Immature natural killer cell (primary cell): ENCODE measurements at places on chromosomes 5 and 9. TPM values are rescaled to one million over a fixed set of nuclear protein-coding genes. Genes with fewer than 3 reads are reported as not detected.

The SEC24A gene
- 2.5 TPM for polyA plus RNA-seq

The AK6 gene
- 52.7 TPM for polyA plus RNA-seq

The PTGDS gene
- polyA plus RNA-seq = 93.2 TPM

The ENTPD8 gene
- not detected for polyA plus RNA-seq

The REEP2 gene
- polyA plus RNA-seq = 0.48 TPM

The PAEP gene
- not detected for polyA plus RNA-seq

The LPAR1 gene
- 0.84 TPM for polyA plus RNA-seq

The GAS1 gene
- 3.4 TPM for polyA plus RNA-seq

The NAIP gene
- polyA plus RNA-seq = 3.1 TPM

The PHF24 gene
- not detected for polyA plus RNA-seq

The IL4 gene
- not detected for polyA plus RNA-seq

The PCDHGA2 gene
- not detected for polyA plus RNA-seq

The TMEM215 gene
- not detected for polyA plus RNA-seq

The SHISAL2B gene
- polyA plus RNA-seq = not detected

GRCh38 chr5:181170996-181171395 is 23.6 kb downstream of the OR2V2 start:
- H3K4me1 ChIP-seq = peaks cover 38% of the 10 kb centered on the region
- H3K4me3 ChIP-seq = no peak overlapping the region
- H3K36me3 ChIP-seq = no peaks in the 10 kb centered on the region
- no peak overlapping the region for H3K27ac ChIP-seq
- DNase-seq = no peak
- peaks cover 78% of the 10 kb centered on the region for H3K27me3 ChIP-seq

- H3K36me3 ChIP-seq = no peaks in the 10 kb centered on the region
- peaks cover 3% of the 10 kb centered on the region for H3K27me3 ChIP-seq
- H3K27ac ChIP-seq = no peak overlapping the region
- no peak for DNase-seq
- no peak overlapping the region for H3K4me3 ChIP-seq
- no peaks in the 10 kb centered on the region for H3K4me1 ChIP-seq
Measured at GRCh38 chr9:75869236-75869635, 21.2 kb upstream of the PCSK5 start.

GRCh38 chr5:134136221-134136631 is 21.7 kb downstream of the TCF7 start:
- H3K4me3 ChIP-seq = no peak overlapping the region
- peaks cover 5% of the 10 kb centered on the region for H3K36me3 ChIP-seq
- peaks cover 91% of the 10 kb centered on the region for H3K4me1 ChIP-seq
- H3K27me3 ChIP-seq = peaks cover 12% of the 10 kb centered on the region
- H3K27ac ChIP-seq = peak overlapping the region; percentile 82

DNA sequence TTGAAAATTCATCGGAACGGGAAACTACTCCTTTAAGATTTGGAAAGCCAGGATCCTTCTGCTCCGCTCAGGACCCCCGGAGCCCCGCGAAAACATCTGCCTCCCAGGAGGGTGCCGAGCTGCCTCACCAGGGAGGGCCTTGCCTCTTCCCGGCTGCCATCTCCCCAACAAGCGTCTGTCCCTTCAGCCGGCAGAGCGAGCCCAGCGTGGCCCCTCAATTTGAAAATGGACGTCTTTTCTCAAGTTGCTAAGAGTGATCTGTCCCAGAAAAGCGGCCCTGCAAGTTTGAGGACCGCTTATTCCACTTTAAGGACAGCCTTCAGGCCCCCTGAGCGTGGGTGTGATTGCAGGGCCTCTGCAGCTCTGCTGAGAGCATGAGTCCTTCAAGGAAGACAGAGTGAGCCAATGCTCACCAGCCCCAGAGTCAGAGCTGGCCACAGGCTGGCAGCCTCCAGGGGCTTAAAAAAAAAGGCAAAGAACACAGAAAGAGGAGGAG is 101.3 kb downstream of the PHF2 start:
- peaks cover 3% of the 10 kb centered on the region for H3K27me3 ChIP-seq
- H3K36me3 ChIP-seq = no peaks in the 10 kb centered on the region
- DNase-seq = no peak
- no peaks in the 10 kb centered on the region for H3K4me1 ChIP-seq
- no peak overlapping the region for H3K27ac ChIP-seq
- no peak overlapping the region for H3K4me3 ChIP-seq

- no peaks in the 10 kb centered on the region for H3K36me3 ChIP-seq
- no peaks in the 10 kb centered on the region for H3K4me1 ChIP-seq
- H3K27ac ChIP-seq = no peak overlapping the region
- peaks cover 3% of the 10 kb centered on the region for H3K27me3 ChIP-seq
- no peak for DNase-seq
Measured at GRCh38 chr9:116391306-116391900, 237.8 kb downstream of the PAPPA start.

- no peak for DNase-seq
- no peaks in the 10 kb centered on the region for H3K36me3 ChIP-seq
- H3K4me1 ChIP-seq = no peaks in the 10 kb centered on the region
- H3K27me3 ChIP-seq = no peaks in the 10 kb centered on the region
- H3K4me3 ChIP-seq = no peak overlapping the region
Measured at GRCh38 chr5:84285641-84286637, 98.7 kb downstream of the EDIL3 start.

- H3K27ac ChIP-seq = no peak overlapping the region
- no peak overlapping the region for H3K4me3 ChIP-seq
- peaks cover 17% of the 10 kb centered on the region for H3K4me1 ChIP-seq
- H3K27me3 ChIP-seq = peaks cover 1% of the 10 kb centered on the region
Measured at GRCh38 chr9:105535920-105536668, 21.8 kb upstream of the FKTN start.

DNA sequence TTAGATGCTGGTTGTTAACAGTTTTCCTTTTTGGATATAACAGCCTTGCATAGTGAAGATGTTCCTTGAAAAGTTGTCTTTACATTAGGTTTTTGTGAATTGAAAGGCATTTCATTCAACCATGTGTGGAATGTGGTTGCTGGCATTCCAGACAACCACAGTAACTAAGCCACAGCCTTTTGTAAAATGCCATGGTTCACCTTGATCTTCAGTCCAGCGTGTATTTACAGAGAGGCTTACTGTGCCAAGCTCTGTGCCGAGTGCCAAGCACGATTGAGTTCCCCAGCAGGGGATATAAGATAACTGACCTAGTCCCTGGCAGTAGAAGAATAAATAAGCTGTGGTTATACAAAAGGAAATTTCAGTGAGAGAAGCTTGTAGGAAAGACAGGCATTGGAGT is 4.9 kb downstream of the EXOSC2 start:
- peaks cover 30% of the 10 kb centered on the region for H3K4me1 ChIP-seq
- no peak overlapping the region for H3K4me3 ChIP-seq
- no peak overlapping the region for H3K27ac ChIP-seq
- DNase-seq = no peak
- peaks cover 25% of the 10 kb centered on the region for H3K36me3 ChIP-seq

DNA sequence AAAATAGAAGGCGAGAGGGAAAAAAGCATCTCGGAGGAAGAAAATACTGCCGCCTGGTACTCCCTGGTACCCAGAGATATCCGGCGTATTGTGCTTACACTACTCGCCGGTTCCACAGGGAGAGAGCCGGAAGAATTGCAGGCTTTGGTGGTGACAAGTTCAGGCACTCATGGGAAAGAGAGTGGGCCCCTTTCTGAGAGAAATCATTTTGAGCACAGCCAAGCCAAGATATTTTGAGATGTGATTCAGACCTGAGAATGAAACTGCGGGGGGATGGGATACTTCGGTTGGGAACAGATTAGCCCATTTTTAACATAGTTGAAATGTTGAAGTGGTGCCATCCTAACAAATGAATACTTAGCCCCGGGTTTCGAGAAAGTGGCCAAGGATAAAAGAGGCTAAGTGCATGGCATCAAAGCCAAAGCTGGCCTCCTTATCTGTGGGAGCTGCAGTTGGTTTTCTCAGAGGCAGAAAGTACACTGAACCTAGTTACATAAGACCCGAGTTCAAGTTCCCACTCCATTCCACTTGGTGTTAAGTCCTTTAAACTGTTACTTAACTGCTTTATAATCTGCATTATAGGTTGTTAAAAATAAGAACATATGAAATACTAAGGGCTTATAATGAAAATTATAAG is 62.7 kb downstream of the SLC1A3 start:
- H3K4me3 ChIP-seq = no peak overlapping the region
- no peak for DNase-seq
- H3K4me1 ChIP-seq = no peaks in the 10 kb centered on the region
- peaks cover 7% of the 10 kb centered on the region for H3K27me3 ChIP-seq
- no peak overlapping the region for H3K27ac ChIP-seq

GRCh38 chr9:87359958-87360601 is 137.6 kb upstream of the DAPK1 start:
- H3K4me1 ChIP-seq = no peaks in the 10 kb centered on the region
- no peak overlapping the region for H3K27ac ChIP-seq
- H3K27me3 ChIP-seq = peaks cover 5% of the 10 kb centered on the region
- no peaks in the 10 kb centered on the region for H3K36me3 ChIP-seq
- no peak overlapping the region for H3K4me3 ChIP-seq

DNA sequence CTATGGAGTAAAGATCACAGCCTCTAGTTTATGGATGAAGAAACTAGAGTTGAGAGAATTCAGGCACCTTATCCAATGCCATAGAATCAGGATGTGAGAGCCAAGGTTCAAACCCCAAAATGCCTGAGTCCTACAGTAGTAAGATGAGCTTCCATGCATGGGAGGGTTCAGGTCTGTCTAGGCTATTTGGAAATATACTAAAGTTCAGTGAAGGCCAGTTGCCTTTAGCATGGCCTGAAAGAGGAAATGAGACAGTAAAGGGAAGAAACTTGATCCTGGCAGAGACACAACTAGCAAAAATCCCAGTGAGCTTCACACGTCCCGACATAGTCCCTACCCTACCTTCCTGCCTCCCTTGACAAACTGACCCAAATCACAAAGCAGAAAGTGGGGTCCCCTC is 317.0 kb downstream of the RASEF start:
- no peaks in the 10 kb centered on the region for H3K4me1 ChIP-seq
- H3K27me3 ChIP-seq = no peaks in the 10 kb centered on the region
- H3K4me3 ChIP-seq = no peak overlapping the region
- DNase-seq = no peak
- no peaks in the 10 kb centered on the region for H3K36me3 ChIP-seq

GRCh38 chr5:179124853-179125788 is 64.9 kb downstream of the ZNF354C start:
- no peak overlapping the region for H3K27ac ChIP-seq
- H3K4me1 ChIP-seq = no peaks in the 10 kb centered on the region
- H3K27me3 ChIP-seq = peaks cover 1% of the 10 kb centered on the region
- DNase-seq = no peak
- no peaks in the 10 kb centered on the region for H3K36me3 ChIP-seq
- no peak overlapping the region for H3K4me3 ChIP-seq

- peaks cover 18% of the 10 kb centered on the region for H3K36me3 ChIP-seq
- no peak for DNase-seq
- peak overlapping the region; percentile 35 for H3K4me3 ChIP-seq
- H3K4me1 ChIP-seq = peaks cover 51% of the 10 kb centered on the region
- peak overlapping the region; percentile 95 for H3K27ac ChIP-seq
- H3K27me3 ChIP-seq = peaks cover 21% of the 10 kb centered on the region
Measured at GRCh38 chr5:140549237-140550144, 2.0 kb downstream of the EIF4EBP3 start.

DNA sequence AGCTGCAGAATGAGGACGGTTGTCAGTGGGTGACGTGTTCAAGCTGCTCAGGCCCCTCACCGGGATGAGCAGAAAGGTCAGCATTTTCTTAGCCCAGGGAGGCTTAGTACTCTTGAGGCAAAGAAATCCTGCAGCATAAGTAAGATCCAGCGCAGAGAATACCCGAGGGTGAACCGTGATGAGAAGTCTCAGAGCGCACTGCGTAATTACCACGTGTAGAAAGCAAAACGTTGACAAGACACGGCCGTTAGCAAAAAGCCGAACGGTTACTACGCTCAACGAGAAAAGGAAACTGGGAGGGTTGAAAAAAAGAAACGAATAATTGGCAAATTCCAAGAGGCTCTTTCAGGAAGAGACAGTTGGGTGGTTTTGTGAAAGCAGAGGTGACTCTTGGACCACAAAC is 104.0 kb downstream of the COL23A1 start:
- H3K27ac ChIP-seq = no peak overlapping the region
- no peaks in the 10 kb centered on the region for H3K36me3 ChIP-seq
- DNase-seq = no peak
- no peak overlapping the region for H3K4me3 ChIP-seq
- peaks cover 2% of the 10 kb centered on the region for H3K27me3 ChIP-seq
- H3K4me1 ChIP-seq = peaks cover 2% of the 10 kb centered on the region

DNA sequence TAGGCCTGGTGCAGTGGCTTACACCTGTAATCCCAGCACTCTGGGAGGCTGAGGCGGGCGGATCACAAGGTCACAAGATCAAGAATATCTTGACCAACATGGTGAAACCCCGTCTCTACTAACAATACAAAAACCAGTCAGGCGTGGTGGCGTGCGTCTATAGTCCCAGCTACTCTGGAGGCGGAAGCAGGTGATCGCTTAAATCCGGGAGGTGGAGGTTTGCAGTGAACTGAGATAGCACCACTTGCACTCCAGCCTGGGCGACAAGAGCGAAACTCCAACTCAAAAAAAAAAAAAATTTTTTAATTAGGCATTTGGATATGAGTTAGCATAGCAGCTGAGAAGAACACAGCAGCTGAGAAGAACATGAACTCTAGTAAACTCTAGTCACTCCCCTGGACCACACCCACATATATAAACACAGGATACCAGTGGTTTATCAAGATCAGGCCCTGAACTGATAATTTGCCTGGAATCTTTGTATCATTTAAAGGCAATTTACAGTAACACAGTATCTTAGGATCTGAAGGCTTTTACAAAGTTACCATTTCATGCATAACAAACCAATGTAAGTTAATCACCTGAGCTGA is 4.6 kb upstream of the UGCG start:
- H3K27me3 ChIP-seq = no peaks in the 10 kb centered on the region
- no peak overlapping the region for H3K4me3 ChIP-seq
- H3K27ac ChIP-seq = no peak overlapping the region
- H3K36me3 ChIP-seq = no peaks in the 10 kb centered on the region
- no peak for DNase-seq
- H3K4me1 ChIP-seq = peaks cover 8% of the 10 kb centered on the region

DNA sequence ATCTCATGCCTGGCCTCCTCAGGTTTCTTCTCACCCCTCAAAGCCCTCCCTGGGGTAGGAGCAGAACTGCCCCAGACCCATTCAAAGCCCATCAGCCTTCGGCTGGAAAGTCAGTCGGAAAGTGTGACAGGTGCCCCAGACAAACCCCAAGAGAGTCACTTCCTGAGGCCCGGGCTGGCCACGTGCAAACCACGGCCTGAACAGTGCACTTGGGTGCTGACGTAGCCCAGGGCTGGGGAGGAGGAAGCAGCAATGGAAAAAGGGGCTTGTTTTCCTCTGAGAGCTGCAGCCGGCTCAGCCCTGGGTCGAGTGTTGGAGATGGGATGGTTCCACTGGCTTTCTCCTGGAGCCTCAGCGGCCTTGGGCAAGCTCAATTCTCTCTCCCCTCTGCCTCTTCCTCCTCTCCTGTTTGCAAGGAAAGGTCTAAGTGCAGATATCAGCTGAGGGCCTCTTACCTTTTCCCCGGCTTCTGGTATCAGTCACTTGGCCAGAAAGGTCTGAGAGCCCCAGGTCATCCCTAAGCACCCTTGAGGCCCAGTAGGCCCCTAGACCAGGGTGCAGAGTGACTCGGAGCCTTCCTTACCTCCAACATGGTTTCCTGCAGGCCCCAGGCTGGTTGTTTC is 5.9 kb upstream of the EGR1 start:
- peak overlapping the region; percentile 79 for H3K4me3 ChIP-seq
- DNase-seq = peak; percentile 94
- peak overlapping the region; percentile 97 for H3K27ac ChIP-seq
- peaks cover 6% of the 10 kb centered on the region for H3K27me3 ChIP-seq
- peaks cover 39% of the 10 kb centered on the region for H3K4me1 ChIP-seq

- H3K27me3 ChIP-seq = no peaks in the 10 kb centered on the region
- H3K27ac ChIP-seq = no peak overlapping the region
- H3K36me3 ChIP-seq = peaks cover 4% of the 10 kb centered on the region
- H3K4me1 ChIP-seq = no peaks in the 10 kb centered on the region
- no peak overlapping the region for H3K4me3 ChIP-seq
Measured at GRCh38 chr9:114037961-114038723, 40.0 kb downstream of the AMBP start.
